CD8-positive, alpha-beta memory T cell (primary cell): ENCODE measurements at places on chromosomes 3 and 15. TPM values are rescaled to one million over a fixed set of nuclear protein-coding genes. Genes with fewer than 3 reads are reported as not detected.

DNA sequence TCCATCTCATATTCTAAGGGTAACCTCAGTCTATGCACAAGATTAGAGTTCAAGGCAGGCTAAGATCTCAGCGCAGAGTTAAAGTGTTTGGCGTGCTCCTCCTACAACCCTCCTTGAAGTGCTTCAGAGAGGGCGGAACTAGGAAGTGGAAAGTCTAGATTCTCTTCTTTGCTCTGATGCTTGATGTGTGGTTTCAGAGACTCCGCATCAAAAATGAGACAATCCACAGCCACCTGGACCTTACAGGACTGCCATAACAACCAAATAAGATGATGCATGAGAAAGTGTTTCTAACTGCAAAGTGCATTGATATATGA lies 161.3 kb upstream of the ATP11B start:
- no peak for DNase-seq

GRCh38 chr3:156535162-156535627 lies 19.7 kb downstream of the SSR3 start:
- no peak for DNase-seq

GRCh38 chr3:85387913-85388505 lies 429.2 kb downstream of the CADM2 start:
- DNase-seq: no peak

GRCh38 chr3:3815206-3815605 lies 16.0 kb downstream of the LRRN1 start:
- DNase-seq: no peak

GRCh38 chr3:177357352-177358090 lies 160.2 kb upstream of the TBL1XR1 start:
- DNase-seq: no peak

GRCh38 chr3:34998902-34999301 lies 640.4 kb upstream of the ARPP21 start:
- no peak for DNase-seq

DNA sequence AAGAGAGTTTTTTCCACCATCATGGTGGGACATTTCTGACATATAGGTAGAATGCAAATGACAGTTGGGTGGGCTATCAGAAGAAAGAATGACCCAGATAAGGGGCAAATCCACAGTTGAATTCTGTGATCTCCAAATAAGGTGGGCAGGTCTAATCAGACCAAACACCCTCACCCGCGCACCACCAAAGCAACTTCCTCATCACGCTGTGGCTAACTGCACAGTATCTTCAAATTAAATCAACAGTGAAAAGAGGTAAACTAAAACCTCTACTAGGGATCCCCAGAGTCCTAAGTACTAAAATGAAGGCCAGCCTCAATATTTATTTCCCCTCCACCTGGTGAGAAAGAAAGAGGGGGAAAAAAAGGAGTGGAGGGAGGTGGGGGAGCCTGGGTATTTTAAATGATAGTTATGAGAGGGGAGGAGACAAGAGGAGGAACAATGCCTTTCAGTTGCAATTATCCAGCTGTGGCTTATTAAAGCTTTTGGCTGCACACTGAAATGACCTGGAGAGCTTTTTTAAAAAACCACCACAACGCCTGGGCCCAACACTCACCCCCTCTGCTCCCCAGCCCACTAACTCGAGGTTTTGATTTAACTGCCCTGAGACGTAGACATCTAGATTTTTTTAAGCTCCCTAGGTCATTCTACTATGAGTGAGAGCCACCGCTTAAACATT lies 61.0 kb downstream of the LRIG1 start:
- no peak for DNase-seq

- peak; percentile 29 for DNase-seq
These were observed 619 bp downstream of the ATXN7 start for GRCh38 chr3:63864008-63864964.

GRCh38 chr3:177353140-177353539 lies 155.9 kb upstream of the TBL1XR1 start:
- DNase-seq: no peak

DNA sequence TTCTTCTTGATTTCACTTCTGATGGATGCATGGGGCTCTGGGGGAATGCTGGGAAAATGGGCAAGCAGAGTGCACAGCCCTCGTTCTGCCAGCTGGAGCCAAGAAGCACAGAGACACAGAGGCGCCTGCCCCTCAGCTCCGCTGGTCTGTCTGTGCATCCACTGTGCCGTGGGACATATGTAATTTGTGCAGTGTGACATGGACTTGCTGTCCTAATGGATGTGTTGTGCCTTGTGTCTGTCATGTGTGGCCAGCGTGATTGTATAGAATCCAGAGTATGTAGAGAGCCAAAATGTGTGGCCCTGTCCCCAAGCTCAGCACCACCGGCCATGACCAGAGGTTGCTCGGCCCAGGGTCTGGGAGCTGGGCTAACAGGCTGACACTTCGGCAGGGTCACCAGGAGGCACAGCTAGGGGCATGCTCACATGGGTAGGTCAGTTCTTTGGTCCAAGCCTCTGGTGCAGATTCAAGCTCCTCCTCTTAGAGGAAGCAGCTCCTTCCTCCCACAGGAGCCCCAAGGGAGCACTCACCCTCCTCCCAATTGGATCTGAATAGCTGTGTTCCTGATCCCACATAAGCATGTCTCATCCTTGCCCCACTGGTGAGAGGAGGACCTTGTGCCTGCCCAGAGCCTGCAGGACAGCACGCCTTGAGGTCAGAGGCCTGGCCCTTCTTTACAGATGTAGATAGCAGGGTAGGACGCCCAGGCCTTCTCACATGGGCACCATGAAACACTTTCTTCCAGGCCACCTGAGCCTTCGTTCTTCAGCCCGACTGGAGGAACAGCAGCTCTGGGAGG lies 100.8 kb upstream of the ABHD17C start:
- no peak for DNase-seq

DNA sequence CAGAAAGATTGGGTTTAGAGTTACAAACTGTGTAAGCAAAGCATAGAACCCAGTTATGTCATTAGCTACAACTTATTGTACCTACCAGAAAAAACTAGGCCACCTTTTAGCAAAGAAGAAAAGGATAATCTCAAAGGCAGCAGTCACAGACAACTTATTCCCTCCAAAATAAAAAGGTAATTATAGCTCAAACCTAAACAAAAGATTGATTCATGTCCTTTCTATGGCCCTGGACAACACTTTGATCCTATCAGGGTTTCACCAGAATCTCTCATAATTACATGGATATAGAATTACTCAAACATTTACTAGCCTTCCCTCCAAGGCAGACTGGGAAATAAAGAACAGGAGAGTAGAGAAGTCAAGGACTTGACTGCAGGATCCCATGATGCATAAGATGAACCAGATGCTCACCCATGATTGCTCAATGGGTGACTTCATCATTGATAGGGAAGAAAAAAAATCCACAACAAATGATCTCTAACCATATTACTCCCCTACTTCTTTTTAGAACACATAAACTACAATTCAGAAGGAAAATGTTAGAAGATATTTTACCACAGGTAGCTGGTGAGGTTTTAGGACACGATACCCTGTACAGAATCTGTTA lies 17.4 kb downstream of the DET1 start:
- no peak for DNase-seq

GRCh38 chr15:55124616-55125015 lies 72.1 kb downstream of the RSL24D1 start:
- DNase-seq: no peak

GRCh38 chr3:132459551-132459950 lies 42.2 kb downstream of the DNAJC13 start:
- no peak for DNase-seq

GRCh38 chr3:60045686-60046085 lies 995.9 kb upstream of the CFAP20DC start:
- no peak for DNase-seq

- no peak for DNase-seq
These were observed 27.0 kb downstream of the SUCNR1 start for GRCh38 chr3:151900460-151900859.

- no peak for DNase-seq
These were observed 46.6 kb downstream of the HHLA2 start for GRCh38 chr3:108342837-108343486.

- DNase-seq: no peak
These were observed 20.0 kb downstream of the MEIS2 start for GRCh38 chr15:37080261-37080921.

DNA sequence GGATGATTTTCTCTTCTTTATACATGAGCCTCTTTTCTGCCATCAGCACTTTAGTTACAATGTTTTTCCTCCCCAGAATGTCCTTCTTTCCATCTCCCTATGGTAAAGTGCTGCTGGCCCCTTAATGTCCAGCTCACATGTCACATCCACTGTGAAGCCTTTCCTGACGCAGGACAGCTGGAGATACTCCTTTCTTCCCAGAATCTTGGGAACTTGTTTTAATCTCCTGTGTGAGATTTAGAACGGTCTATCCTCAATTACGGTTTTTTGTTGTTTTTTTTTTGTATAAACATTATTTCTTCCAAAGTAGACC lies 147.7 kb upstream of the TSC22D2 start:
- no peak for DNase-seq

DNA sequence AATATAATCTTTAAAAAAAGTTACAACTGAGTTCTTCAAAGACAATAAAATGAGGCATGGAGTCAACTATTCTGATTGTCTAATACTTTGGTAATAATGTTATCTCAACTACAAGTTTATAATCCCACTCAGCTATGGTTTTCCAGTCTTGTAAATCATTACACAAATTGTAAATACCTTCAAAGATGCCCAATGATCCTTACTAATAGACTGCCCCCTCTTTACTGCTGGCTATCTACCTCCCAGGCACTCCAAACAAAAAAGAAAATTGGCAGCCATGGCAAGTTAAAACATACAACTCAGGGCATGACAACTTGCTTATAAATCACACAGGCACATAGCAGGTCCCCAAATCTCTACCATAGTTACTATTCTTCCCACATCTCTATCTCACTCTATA lies 58.5 kb downstream of the ZNF280D start:
- DNase-seq: no peak

DNA sequence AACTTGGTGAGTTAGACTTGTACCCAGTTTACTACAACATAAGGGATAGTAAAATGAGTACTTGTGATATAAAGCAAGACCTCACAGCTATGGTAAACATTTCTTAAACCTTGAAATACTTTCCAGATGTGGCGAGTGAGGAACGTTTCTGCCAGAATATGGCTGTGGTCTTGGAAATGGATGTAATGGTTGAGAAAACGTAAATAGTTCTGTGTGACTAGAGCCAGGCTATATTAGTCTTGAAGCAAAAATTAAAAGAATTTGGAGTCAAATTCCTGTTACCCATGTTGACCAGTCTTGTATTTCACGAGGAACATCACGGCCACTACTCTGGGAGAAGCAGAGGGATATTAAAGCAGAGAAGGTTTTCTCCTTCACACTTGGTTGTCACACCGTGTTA lies 15.3 kb downstream of the OR4F15 start:
- DNase-seq: no peak

DNA sequence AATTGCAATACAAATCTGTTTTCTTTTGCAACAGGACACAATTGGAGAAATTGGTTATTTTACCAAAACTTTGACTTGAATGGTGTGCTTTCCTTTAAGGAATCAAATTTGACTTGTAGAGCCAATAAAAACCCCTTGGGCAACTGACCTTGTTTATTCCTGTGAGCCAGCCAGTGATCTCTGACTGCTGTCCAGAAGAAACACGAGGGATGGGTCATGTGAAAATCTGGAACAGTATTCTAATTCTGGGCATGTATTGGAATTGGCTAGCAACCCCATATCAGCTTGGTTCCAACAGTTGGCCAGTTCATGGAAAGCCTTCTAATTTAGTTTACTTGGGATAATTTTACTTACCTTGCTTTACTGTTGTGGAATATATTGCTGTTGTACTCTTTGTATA lies 19.1 kb upstream of the HHATL start:
- DNase-seq: no peak

- DNase-seq: no peak
These were observed 37.3 kb downstream of the SMAD6 start for GRCh38 chr15:66739287-66739686.

DNA sequence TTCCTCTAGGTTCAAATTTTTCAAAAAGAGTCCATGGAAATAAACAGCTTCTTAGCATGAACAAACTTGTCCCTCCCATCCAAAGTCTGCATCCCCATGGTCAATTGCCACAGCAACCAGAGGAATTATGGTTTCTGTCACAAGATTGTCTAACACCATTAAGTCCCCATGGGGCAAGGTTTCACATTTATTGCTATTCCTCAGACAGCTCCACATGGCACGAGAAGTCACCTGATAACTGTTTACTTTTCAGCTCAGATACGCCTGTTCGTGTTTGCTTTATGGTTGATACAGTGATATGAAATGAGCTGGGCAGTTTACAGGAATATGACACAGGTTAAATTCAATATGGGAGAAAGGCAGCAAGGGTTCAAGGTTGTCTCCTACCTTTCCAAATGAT lies 37.9 kb upstream of the MUC13 start:
- no peak for DNase-seq

GRCh38 chr15:29222129-29222853 lies 47.3 kb downstream of the NSMCE3 start:
- no peak for DNase-seq

DNA sequence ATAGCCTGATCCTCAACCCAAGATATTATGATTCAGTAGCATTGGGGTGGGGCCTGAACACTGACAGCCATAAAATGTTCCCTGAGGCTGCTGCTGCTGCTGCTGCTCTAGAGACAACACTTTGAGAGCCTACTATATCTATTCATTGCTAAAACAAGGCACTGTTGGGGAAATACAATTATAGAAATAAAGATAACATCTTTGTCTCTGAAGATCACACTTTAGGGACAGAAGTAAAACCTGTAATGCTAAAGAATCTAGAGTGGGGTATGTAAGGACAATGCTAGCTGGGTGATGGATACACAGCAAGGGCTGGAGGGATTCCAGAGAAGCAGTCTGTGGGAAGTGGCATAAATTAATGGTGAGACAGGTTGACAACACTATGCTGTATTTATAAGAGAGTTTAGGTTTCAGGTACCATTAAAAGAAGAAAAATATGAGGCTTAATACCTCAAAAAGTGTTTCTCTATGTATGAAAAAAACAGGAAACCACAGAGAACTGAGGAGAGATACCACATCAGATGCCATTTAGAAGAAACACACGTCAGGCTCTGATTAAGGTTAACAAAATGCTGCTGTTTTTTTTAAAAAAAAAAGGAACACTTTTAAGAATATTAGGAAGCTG lies 115.9 kb downstream of the CBLB start:
- peak; percentile 24 for DNase-seq

GRCh38 chr3:136334209-136334608 lies 84.1 kb downstream of the PCCB start:
- no peak for DNase-seq

DNA sequence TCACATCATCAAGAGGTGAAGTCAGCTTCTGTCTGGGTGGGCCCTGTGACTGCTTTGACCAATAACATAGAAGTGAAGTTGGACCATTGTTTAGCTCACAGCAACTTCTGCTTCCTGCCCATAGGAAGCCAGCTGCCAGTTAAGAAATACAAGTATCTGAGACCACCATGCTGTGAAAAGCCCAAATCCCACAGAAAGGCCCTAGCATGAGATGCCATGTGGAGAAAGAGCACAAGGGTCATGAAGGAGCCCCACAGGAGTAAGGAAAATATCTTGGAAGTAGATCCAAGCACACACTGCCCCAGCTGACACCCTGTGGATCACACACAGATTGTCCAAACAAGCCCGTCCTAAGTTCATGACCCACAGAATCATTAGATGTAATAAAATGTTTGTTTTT lies 28.5 kb downstream of the RTP4 start:
- no peak for DNase-seq

ARGFX gene
- polyA plus RNA-seq: not detected

ZBBX gene
- polyA plus RNA-seq: not detected

CCR4 gene
- polyA plus RNA-seq: 10.0 TPM

SHC4 gene
- not detected for polyA plus RNA-seq

ARRDC4 gene
- 0.78 TPM for polyA plus RNA-seq

A4GNT gene
- polyA plus RNA-seq: not detected

TGM5 gene
- not detected for polyA plus RNA-seq
